ENCODE measurements at places on chromosomes 12 and 14. TPM values are rescaled to one million over a fixed set of nuclear protein-coding genes. Genes with fewer than 3 reads are reported as not detected.

DNA sequence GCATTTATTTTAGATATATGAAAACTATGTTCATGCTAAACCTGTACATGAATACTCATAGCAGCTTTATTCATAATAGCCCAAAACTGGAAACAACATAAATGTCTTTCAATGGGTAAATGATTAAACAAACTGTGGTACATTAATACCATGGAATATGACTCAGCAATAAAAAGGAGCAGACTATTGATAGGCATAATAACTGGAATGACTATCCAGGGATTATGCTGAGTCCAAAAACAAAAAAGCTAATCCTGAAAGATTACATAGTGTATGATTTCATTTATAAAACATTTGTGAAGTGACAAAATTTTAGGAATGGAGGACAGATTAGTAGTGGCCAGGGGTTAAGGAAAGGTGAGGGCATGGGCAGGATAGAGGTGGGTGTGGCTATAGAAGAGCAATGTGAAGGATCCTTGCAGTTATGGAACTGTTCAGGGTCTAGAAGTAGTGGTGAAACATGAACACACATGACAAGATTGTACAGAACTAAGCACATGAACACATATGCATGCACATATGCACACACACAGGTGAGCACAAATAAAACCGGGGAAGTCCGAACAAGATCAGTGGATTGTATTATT lies 61.1 kb upstream of the CDKN3 start:
- H3K27me3 ChIP-seq = peaks cover 13% of the 10 kb centered on the region
- no peak overlapping the region for H3K27ac ChIP-seq
- no peak overlapping the region for H3K4me3 ChIP-seq
- no peak for DNase-seq
- H3K36me3 ChIP-seq = no peaks in the 10 kb centered on the region

DNA sequence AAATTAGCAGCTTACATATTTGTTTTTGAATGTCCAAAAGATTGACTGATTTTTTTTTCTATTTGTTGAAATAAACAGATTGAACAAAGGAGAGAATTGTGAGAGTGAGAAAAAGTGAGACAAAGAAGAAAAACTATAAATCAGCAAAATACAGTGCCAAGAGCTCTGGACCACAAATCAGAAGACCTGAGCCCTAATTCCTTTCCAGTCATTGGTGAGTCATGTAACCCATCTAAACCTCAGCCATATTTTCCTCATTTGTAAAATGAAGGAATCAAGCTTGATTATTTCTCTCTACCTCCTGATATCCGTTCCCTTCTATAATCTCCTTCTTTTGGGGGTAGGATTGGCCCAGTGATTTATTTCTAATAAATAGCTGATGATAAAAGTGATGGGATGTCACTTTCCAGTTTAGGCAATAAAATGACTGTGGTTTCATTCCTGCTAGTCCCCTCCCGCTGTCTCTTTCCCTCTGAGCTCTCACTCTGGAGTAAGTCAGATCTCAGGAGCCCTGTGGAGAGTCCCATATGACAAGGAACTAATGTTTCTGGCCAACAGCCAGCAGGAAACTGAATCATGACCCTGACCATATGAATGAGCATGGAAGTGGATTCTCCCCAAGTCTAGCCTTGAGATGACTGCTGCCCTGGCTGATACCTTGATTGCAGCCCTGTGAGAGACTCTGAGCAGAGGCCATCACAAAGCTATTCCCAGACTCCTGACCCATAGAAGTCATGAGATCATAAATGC lies 218.9 kb downstream of the ACSS3 start:
- H3K4me3 ChIP-seq = no peak overlapping the region
- peaks cover 41% of the 10 kb centered on the region for H3K4me1 ChIP-seq
- H3K36me3 ChIP-seq = no peaks in the 10 kb centered on the region
- peak overlapping the region; percentile 80 for H3K27ac ChIP-seq
- DNase-seq = peak; percentile 94
- no peaks in the 10 kb centered on the region for H3K27me3 ChIP-seq

Gene POC1B
- 30.8 TPM for total RNA-seq

- no peaks in the 10 kb centered on the region for H3K4me1 ChIP-seq
- DNase-seq = peak; percentile 59
- no peak overlapping the region for H3K27ac ChIP-seq
- no peaks in the 10 kb centered on the region for H3K36me3 ChIP-seq
- peaks cover 23% of the 10 kb centered on the region for H3K27me3 ChIP-seq
Measured at GRCh38 chr12:119229837-119230236, 51.1 kb downstream of the HSPB8 start.

DNA sequence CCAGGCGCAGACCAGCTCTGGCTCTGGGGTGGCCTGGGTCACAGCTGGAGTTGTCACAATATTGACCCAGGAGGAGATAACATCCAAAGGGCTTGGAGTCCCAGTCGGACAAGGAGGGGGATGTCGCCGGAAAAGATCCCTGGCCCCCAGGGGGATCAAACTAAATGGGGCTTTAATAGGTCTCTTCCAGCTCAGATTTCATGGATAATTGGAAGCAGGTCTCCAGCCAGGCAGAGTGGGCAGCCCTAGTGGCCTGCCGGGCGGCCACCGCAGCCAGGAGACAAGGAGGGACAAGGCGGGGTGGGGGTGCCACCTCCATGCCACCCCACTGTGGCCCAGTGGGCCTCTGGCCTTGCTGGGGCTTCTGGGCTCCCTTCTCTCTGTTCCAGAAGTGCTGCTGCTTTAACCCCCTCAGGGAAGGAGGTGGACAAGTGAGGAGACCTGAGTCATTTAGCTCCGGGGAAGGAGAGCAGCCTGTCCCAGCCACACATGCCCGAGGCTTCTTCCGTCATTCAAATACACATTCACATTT lies 23.1 kb upstream of the PGF start:
- H3K4me3 ChIP-seq = no peak overlapping the region
- no peaks in the 10 kb centered on the region for H3K27me3 ChIP-seq
- peaks cover 51% of the 10 kb centered on the region for H3K4me1 ChIP-seq
- DNase-seq = peak; percentile 54
- no peaks in the 10 kb centered on the region for H3K36me3 ChIP-seq

Gene ANKRD33
- not detected for total RNA-seq

DNA sequence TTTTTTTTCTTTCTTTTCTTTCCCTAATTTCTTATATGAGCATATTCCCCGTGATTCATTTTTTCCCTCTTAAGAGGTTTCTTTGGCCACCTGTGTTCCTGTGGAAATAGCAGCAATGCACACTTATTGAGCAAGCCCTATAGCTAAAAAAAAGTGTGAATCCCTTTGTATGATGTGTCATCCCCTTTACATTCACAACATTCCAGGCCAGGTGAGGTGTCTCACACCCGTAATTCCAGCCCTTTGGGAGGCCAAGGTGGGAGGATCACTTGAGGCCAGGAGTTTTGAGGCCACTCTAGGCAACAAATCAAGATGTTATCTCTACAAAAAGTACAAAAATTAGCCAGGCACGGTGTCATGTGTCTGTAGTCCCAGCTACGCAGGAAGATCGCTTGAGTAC lies 700.4 kb upstream of the TBX3 start:
- DNase-seq = no peak
- H3K27me3 ChIP-seq = no peaks in the 10 kb centered on the region
- no peak overlapping the region for H3K27ac ChIP-seq
- H3K36me3 ChIP-seq = no peaks in the 10 kb centered on the region
- H3K4me1 ChIP-seq = no peaks in the 10 kb centered on the region

Gene COX8C
- not detected for total RNA-seq

DNA sequence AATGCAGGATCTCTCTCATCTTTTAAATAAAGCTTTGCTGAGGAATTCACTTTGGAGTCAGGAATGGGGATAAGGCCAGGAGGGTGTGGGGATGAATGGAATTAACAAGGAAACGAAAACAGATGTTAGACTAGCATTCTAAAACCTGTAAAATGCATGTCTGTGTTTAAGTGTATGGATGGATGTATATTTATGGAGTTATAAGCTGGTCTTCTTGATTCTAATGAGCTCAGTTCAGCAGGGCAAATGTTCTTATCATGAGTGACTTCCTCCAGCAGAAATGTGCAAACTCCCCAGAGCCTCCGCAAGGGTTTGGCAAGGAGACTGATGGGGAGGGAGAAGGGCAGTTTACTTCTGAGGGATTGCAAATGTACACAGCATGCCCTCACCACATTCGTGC lies 149.1 kb downstream of the NTF3 start:
- H3K27ac ChIP-seq = no peak overlapping the region
- H3K36me3 ChIP-seq = no peaks in the 10 kb centered on the region
- no peak overlapping the region for H3K4me3 ChIP-seq

GRCh38 chr12:76303989-76304460 lies 44.2 kb downstream of the BBS10 start:
- DNase-seq = no peak
- no peak overlapping the region for H3K4me3 ChIP-seq
- no peaks in the 10 kb centered on the region for H3K27me3 ChIP-seq
- no peaks in the 10 kb centered on the region for H3K36me3 ChIP-seq
- H3K27ac ChIP-seq = no peak overlapping the region

GRCh38 chr14:99468081-99468480 lies 12.6 kb downstream of the SETD3 start:
- peaks cover 6% of the 10 kb centered on the region for H3K36me3 ChIP-seq
- H3K27ac ChIP-seq = no peak overlapping the region
- no peaks in the 10 kb centered on the region for H3K27me3 ChIP-seq
- no peak overlapping the region for H3K4me3 ChIP-seq

DNA sequence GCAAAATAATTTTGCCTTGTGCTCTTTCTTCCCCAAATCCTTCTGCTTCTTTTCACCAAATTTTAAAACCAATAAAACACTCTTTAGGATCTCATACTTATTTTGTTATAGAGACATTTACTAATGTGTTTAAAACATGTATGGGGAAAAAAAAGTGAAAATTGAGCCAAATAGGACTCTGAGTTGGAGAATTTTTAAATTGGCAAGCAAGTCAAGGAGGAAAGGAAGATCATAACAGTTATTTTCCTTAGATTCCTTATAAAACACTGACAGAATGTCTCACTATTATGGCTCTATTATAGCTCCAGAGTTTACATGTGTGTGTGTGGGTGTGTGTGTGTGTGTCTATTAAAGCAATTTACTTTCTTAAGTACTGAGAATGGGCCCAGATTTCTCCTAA lies 220.5 kb downstream of the SLC6A15 start:
- H3K27me3 ChIP-seq = no peaks in the 10 kb centered on the region
- H3K4me1 ChIP-seq = peaks cover 14% of the 10 kb centered on the region
- no peak for DNase-seq
- H3K36me3 ChIP-seq = no peaks in the 10 kb centered on the region
- H3K27ac ChIP-seq = no peak overlapping the region

GRCh38 chr14:80300351-80300750 lies 89.0 kb upstream of the DIO2 start:
- no peak overlapping the region for H3K27ac ChIP-seq
- no peaks in the 10 kb centered on the region for H3K36me3 ChIP-seq
- no peak overlapping the region for H3K4me3 ChIP-seq
- no peaks in the 10 kb centered on the region for H3K27me3 ChIP-seq
- H3K4me1 ChIP-seq = no peaks in the 10 kb centered on the region

- peaks cover 6% of the 10 kb centered on the region for H3K27me3 ChIP-seq
- no peaks in the 10 kb centered on the region for H3K4me1 ChIP-seq
- no peak overlapping the region for H3K4me3 ChIP-seq
Measured at GRCh38 chr12:103244596-103244995, 251.2 kb downstream of the C12orf42 start.

DNA sequence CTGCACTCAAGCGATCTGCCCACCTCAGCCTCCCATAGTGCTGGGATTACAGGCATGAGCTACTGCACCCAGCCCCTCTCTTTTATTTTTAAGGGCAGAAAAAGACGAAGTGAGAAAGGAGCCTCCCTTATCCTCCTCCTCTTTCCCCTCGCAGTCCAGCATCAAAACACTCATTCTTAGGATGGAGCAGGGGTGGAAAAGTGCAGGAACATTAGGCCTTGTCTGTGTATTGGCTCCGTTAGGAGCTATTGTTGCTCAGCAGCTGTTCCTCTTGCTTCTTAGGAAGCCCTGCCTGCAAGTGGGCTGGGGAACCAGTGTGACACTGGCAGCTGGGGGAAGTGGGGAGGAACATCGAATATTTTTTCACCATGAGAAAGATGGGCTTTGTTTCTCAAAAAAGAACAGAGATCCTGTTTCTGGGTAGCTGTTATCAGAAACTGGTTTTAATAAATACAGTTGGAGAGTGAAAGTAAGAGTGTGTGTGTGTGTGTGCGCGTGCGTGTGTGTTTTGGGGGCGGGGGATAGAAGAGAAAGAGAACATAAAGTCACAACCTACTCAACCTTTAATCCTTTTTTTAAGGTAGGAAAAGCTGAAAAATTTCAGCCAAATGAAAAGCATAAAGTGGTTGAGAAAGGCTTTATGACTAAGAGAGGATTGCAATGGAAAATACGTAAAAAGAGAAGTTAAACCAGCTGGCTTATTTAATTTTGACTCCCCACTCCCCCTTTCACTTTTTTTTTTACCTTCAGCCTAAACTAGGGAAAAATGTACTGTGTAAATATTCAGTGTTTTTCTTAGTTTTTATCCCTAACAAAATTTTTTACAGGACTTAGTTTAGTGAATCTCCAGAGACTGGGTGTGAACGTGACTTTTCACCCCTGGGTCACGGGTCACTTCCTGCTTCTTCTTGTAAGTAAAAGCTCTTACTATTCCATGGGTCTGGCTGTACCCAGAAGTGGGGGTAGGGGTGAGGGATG lies 197.2 kb upstream of the PLEKHG7 start:
- no peaks in the 10 kb centered on the region for H3K36me3 ChIP-seq
- no peaks in the 10 kb centered on the region for H3K27me3 ChIP-seq
- no peak overlapping the region for H3K4me3 ChIP-seq
- DNase-seq = no peak
- no peak overlapping the region for H3K27ac ChIP-seq
- H3K4me1 ChIP-seq = no peaks in the 10 kb centered on the region

- no peak overlapping the region for H3K4me3 ChIP-seq
- H3K27me3 ChIP-seq = peaks cover under 1% of the 10 kb centered on the region
- H3K27ac ChIP-seq = no peak overlapping the region
- DNase-seq = no peak
- H3K36me3 ChIP-seq = no peaks in the 10 kb centered on the region
Measured at GRCh38 chr12:67804168-67804567, 155.6 kb downstream of the DYRK2 start.

Gene HPD
- not detected for total RNA-seq

Gene ZNF705A
- total RNA-seq = not detected

DNA sequence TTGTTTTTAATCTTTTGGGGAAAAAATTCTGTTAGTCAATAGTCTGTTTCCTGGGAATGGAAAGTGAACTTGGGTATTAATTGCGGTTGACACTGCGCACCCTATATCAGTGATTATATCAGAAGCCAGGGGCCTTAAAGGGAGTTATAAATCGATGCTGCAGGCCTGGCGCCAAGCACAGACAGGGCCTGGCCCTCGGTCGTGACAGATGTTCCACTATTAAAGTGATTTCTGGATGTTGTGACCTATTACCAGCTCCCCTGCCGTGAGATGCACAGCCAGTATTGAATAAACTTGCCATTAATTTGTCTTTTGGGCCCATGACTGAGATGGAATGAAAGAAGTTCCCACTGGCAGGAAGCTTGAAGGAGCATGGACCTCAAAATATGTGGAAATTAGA lies 45.1 kb upstream of the KITLG start:
- H3K4me1 ChIP-seq = no peaks in the 10 kb centered on the region
- H3K36me3 ChIP-seq = no peaks in the 10 kb centered on the region
- H3K27me3 ChIP-seq = no peaks in the 10 kb centered on the region
- H3K27ac ChIP-seq = no peak overlapping the region
- no peak for DNase-seq

Gene TMEM30B
- 0.24 TPM for total RNA-seq

- H3K27ac ChIP-seq = no peak overlapping the region
- DNase-seq = no peak
- H3K36me3 ChIP-seq = no peaks in the 10 kb centered on the region
Measured at GRCh38 chr12:25950329-25951115, 8.0 kb upstream of the RASSF8 start.

Data from A673 (cell line).